ENCODE measurements at places on chromosomes 6 and 20.

GRCh38 chr6:130838951-130839350 lies 11.7 kb downstream of the SMLR1 start:
- no peak for DNase-seq

DNA sequence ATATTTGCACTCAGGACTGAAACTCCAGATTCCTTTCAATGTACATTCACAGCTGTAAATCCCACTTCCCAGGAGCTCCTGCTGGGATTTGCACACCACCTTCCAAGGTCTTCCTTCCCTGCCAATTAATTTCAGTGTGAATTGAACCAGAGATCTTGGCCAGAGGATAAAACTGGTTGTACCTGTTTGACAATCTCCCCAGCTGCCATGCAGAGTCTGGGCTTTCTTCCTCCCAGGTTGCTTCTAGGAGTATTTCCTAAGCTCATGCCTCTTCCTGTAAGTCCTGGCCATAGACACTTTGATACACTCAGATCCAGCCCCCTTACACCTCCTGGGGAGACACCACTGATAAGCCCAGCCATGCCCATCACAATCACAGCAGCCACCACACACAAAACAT lies 15.6 kb downstream of the MAFB start:
- DNase-seq: no peak

- DNase-seq: no peak
Measured at GRCh38 chr6:168774381-168774780, 333.4 kb downstream of the SMOC2 start.

DNA sequence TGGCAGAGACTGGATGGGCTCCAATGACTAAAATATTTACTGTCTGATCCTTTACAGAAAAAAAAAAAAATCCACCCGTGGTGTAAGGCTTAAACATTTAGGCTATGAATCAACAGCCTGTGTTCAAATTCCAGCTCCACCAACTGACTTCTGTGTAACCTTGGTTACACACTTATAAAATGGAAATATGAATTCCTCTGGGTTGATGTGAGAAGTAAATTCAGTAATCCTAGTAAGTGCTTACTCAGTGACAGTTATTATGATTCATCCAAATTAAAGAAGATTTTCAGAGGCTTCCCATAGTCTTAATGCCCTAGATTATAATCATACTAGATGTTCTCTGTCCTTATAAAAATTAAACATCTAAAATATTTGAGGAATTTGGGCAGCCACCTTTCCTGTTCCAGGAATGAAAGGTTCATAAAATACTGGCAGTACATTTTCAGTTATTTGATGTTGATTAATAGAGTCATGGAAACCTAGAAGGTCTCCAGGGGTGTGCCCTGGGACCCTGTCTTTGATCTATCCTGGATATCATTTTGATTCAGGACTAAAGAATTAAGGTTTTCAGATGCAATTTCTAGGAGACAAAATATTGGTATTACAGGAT lies 180.3 kb upstream of the ZNF217 start:
- no peak for DNase-seq
